ENCODE measurements at places on chromosomes 12 and 14.
A peak's percentile ranks its signal among the peaks of the same experiment; 100 is the strongest.

GRCh38 chr14:104359301-104359968, 220.1 kb upstream of the C14orf180 start:
- DNase-seq = no peak

DNA sequence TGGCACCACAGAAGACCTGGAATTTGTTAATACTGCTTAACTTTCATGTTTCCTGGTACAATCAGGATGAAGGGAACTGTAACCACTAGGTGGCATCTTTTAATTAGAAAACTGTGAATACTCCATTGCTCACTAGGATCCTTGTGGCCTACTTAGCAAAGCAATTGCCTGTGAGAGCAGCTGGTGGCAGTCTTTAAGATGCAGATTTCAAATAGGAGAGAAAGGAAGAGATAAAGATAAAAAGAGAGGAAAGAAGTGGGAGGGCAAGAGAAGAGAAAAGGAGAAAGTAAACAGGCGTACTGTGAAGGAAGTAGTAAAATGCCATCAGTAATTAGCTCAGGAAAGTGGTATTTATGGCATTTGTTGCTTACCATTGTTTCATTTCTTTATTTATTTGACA, 114.5 kb downstream of the RAD51B start:
- peak; percentile 24 for DNase-seq

DNA sequence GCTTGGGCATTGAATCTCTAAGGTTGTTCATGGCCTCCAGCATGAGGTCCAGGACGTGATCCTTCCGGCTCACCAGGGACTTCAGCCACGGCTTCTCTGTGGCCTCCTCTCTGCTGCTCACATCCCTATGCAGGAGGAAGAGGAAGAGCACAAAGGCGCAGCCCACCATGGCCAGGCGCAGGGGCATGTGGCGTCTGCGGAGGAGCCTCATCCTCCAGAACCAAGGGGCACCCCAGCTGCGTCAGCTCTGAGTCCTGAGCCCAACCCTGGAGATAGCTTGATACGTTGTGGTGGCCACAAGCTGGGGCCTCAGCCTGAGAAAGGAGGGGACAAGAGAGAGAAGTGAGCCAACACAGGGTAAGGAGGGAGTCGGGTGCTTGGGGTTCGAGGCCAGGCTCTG, 11.6 kb downstream of the GALNT6 start:
- no peak for DNase-seq

- no peak for DNase-seq
Measured at GRCh38 chr14:24160499-24160849, 591 bp upstream of the IRF9 start.

DNA sequence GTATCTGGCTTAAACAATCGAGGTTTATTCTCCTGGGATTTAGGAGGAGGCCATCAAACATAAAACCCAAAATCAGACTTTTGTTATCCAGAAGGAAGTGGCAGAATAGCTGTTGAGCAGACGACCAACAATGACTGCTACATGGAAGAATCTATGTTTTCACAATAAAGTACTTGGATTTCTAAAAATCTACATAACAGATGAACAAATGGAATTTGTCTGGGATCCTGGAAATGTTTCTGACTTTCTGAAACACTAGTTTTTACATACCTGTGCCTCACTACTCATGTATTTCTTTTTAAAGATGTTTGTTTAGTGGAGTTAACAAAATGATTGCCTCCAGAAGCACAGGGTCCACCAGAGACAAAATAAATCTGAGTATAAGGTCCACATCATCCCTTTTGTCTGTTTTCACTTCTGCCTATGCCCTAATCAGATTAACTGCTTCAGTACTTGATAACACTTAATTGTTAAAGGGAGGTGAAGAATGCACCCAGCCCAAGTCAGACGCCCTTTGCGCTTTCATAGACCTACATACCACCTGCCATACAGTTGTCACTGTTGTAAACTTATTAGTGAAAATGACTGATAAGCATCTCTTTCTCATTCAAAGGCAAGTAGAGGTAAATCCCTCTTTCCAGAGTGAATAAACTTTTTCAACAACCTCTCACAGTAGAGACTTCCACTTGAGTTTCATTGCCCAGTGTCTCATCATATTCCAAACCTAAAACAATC, 164.6 kb downstream of the EGLN3 start:
- no peak for DNase-seq

GRCh38 chr12:57993030-57993429, 51.7 kb downstream of the ATP23 start:
- DNase-seq = no peak

DNA sequence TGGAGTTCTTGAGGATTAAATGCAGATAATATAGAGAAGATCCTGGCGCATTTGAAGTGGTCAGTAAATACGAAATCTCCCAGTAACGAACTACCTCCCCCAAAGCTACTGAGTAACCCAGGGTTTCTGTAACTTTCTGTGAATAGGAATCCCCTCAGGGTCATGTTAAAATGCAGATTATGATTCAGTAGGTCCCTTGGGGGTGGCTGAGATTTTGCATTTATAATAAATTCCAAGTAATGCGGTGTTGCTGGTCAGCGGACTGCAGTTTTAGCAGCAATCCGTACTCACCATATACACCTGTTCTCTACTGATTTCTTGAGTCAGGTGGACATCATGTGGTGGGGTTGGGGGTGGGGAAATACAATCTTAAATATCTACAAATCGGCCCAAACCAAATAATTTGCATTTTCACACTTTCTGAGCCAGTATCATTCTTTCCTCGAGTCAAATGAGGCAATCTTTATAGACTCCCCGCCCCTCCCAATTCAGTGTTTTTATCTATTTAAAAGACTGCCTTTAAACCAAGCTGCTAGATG, 868 bp downstream of the SPATA7 start:
- no peak for DNase-seq

GRCh38 chr14:105092171-105093037, 27.2 kb upstream of the GPR132 start:
- DNase-seq = peak; percentile 55

DNA sequence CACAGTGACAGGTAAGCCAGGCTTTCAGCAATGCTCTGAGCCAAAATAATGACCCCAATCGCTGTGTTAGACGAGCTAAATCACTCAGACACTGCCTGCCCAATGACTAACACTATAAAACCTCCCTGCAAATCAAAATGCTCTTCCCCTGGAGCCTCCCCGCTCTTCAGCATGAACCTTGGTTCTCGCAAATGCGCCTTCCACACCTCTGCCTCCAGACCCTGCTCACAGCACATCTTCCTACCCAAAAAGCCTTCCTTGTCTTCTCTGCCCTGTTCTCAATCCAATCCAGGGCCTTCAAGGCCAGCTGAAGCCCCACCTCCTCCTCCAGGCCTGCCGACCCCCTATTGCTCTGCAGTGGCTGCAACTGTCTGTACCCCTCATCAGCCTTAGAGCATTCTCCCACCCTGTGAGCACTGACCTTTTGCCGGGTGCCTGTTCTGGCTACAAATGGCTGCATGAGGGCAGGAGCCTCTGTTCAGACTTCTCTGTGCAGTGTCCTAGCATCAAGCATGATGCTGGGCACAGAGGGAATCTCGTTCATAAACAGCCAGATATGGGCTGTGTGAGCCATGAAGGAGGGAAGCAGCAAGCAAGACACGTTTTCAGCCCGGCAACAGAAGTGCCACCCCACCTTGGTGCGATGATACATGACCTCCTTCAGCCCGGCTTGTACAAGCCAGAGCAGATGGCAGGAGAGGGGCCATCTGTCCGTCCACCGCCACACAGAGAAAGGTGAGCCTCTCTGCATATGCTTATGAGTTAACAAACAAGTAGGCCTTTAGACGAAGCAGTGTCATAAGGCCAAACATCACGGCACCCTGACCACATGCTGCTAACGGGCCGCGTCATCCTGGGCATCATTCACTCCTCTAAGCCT, 64.5 kb upstream of the DDX11 start:
- DNase-seq = no peak

DNA sequence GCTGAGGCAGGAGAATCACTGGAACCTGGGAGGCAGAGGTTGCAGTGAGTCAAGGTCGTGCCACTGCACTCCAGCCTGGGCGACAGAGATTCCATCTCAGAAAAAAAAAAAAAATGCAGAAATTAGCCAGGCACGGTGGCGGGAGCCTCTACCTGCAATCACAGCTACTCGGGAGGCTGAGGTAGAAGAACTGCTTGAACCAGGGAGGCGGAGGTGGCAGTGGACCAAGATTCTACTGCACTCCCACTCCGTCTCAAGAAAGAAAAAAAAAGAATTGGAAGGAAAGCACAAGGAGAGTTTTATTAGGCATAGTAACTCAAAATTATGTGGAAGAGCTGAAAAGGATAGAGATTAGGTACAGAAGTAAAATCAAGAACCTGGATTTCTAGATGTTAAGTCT, 20.8 kb upstream of the AMHR2 start:
- peak; percentile 52 for DNase-seq

GRCh38 chr12:126545411-126545810, 1480.2 kb downstream of the AACS start:
- DNase-seq = no peak

DNA sequence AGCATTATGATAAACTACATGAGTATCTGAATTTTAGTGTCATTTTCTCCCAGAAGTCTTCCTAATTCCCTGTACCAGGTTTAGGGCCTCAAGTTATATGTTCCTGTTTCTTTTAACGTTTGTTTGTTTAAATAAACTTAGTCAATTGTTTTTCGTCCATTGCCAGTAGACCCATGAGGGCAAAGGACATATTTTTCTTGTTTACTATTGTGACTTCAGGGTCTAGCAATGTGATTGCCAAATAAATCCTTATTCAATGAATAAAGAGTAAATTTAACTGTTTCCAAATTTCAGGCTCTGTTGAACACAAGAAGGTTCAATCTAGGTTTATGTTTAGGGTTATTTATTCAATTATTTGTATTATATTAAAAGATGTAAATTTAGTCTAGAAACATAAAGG, 391.6 kb upstream of the MGAT4C start:
- DNase-seq = no peak

- no peak for DNase-seq
Measured at GRCh38 chr14:72463291-72463866, 430.5 kb downstream of the DPF3 start.

GRCh38 chr12:26443309-26443708, 247.9 kb downstream of the SSPN start:
- DNase-seq = no peak

DNA sequence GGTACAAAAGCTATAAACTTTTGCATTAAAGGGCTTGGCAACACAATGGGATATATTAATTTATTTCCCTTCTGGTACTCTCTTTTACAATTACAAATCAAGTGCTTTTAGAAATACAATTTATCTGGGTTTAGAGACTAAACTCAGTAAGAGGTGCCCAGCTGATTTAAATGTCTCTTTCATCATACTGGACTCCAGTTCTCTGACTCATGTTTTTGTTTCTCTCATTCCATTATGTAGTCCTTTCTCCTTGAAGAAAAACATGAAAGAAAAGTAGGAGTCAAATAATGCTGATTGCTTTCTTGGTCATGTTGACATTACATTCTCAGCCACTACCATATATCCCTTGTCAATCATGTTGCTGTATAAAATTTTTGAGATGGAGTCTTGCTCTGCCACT, 36.3 kb upstream of the CFL2 start:
- DNase-seq = no peak
